Stimulated activated CD4-positive, alpha-beta T cell treated with anti-CD3 and anti-CD28 coated beads, TNF-alpha, amount 100 ng/mL, for 4 hours (primary cell): ENCODE measurements at places on chromosomes 4 and X.

DNA sequence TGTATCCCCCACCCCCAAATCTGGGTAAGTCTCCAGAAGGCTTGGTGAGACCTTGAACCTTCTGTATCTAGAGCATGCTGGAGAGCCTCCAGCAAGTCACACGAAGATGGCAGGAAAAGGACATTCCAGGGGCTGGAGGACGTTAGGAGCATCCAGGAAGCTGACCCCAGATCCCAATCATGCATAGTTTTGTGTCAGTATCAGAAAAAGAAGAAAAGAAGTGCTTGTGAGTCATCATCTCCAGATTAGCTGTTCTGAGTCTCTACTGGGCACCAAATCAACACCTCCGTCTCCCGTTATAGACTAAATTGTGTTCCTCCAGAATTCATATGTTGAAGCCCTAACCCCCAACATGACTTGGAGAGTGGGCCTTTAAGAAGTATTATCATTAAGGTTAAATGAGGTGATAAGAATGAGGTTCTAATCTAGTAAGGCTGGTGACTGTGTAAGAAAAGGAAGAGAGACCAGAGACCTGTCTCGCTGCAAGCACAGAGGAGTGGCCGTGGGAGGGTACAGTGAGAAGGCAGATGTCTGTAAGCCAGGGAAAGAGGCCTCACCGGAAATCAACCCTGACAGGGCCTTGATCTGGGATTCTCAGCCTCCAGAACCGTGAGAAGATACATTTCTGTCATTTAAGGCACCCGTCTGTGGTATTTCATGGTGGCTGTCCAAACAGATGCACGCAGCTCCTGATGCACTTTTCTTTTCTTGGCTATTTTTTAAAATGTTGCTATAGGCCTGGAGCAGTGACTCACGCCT lies 38.1 kb upstream of the CLDN24 start:
- DNase-seq = no peak

DNA sequence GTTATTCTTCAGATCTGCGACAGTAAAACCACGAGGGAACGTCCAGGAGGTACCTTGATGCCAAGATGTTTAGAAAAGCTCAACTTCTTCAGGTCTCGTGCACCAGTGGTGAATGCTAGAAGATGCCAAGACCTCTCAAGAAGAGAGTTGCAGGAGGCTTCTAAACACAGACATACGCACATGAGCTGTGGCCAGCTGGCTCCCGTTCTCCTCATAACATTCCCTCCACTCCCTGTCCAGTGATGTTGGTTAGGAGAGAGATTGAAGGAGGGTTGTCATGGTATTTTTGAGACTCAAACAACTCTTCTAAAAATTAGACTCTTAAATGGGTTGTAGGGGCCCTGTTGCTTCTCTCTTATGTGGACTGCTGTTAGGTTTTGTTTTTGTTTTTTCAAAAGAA lies 184.3 kb downstream of the QDPR start:
- no peak for DNase-seq

GRCh38 chr4:186724058-186724863 lies 605 bp upstream of the FAT1 start:
- DNase-seq = no peak

DNA sequence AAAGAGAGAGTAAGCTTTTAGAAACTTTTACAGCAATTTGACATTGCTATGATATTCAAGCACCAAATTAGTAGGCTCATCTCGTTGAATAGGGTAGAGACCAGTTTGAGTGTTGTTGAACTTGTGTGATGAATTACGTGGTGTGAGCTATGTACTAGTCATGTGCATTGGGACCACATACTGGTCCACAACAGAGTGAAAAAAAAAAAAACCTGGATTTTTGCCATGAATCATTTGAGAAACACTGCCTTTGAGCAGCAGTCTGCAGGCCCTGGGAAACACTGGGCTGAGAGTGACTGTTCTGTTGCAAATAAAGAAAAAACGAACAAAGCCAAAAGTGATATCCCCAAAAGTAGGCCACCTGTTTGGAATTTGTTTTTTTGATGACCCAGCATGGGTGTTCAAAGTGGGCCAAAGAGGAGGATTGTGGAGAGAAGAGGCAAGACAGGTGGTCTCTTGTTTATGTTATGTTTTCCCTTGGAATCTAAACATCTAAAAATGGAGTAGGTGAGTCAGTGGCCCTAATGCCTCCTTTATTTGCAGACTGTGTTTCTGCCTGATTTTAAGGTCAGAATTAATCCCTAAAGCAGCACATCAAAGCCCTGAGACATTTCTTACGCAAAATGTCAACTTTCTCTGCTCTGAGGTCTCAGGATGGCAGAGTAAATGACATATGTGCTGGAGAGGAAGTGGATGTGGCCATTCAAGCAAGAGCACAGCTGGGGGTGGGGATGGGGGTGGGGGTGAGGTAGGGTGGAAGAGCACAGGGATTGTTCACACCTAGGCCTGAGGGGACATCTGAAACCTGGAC lies 33.5 kb downstream of the TAF7L start:
- no peak for DNase-seq

DNA sequence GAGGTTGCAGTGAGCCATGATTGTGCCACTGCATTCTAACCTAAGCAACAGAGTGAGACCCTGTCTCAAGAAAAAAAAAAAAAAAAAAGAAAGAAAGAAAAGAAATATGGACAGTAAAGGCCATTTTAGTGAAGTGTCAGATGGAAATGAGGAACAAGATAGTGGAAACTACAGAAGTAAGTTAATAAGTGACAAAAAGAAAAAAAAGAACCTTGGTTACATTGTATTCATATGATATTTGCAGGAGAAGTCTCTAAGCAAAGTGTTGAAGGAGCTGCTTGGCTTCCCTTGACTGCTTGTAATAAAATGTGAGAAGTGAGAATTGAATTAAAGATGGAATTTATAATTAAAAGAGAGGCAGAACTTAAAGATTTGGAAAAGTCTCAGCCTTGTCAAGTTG lies 73.2 kb downstream of the HOPX start:
- no peak for DNase-seq

GRCh38 chr4:125276811-125277210 lies 37.9 kb upstream of the FAT4 start:
- DNase-seq = no peak

- DNase-seq = no peak
Measured at GRCh38 chrX:15013461-15013860, 140.2 kb downstream of the MOSPD2 start.

- DNase-seq = no peak
Measured at GRCh38 chrX:15349046-15349445, 13.7 kb upstream of the PIGA start.

DNA sequence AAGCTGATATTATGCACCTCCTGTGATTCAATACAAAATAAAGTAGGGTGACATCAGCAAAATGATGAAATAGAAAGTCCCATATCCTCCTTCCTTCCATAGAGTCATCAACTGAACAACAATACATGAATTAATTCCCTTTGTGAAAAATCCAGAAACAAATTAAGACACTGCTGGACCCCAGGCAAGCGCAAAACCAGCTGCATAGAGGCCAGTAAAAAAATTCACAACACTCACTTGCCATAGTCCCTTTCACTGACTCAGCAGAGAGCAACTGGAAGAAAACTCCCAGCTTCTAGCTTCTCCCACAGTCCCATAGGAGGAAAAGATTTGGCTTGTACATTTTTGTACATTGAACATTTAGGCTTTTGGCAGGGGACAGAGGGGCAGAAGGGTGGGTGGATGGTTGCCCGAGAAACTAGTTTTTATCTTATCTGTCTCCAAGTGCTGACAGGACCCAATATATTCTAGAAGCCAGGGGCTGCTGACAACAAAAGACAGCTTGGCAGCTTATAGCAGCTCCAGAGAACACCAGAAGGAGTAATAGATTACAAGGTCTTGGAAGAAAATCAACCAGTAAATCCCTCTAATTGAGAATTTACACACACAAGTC lies 124.6 kb downstream of the NDST3 start:
- no peak for DNase-seq

- no peak for DNase-seq
Measured at GRCh38 chr4:113065629-113066028, 16.2 kb downstream of the ANK2 start.

DNA sequence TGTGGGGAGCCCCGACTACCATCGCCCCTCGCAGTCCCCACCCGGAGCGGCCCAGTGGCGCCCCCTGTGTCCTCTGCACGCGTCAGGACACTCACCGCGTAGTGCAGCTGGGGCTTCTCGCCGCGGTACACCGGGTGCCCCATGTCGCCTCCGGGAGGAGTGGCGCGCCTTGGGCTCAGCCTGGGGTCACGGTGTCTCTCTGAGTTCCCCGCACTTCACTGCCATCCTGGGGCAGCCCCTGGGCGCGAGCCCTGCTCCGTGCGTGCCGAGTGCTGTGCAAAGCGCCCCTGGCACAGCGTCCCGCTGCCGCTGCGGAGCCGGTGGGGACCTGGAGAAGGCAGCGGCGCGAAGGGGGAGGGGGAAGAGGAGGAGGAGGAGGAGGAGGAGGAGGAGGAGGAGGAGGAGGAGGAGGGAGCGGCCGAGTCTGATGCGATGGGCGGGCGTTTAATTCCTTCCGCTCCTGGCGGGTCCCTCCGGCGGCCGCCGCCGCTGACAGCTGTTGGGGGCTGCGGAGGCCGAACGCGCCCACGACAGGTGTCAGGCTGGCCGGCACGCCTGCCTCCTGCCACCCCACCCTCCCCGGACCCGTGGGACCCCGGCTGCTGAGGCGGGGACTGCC lies 134.3 kb downstream of the AMELX start:
- DNase-seq = no peak

DNA sequence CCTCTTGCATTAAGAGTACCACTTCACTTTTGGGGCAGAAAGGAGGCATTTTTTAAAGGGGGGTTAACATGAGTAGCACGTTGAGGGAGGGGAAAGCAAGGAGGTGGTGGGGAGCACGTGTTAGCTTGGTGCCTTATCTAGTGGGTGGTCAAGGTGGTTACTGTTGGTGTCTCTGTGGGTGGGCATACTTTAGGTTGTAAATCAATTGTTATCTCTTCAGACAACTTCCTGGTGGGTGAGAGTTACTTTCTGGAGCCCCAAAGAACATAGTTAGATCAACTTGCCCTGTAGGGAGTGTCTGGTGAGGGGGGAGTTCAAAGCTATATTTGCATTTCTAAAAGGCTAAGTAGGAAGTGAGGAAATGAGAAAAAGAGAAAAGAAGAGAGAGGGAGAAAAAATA lies 297.7 kb upstream of the CLNK start:
- DNase-seq = no peak

GRCh38 chr4:14303856-14304255 lies 676.3 kb upstream of the BOD1L1 start:
- DNase-seq = no peak

DNA sequence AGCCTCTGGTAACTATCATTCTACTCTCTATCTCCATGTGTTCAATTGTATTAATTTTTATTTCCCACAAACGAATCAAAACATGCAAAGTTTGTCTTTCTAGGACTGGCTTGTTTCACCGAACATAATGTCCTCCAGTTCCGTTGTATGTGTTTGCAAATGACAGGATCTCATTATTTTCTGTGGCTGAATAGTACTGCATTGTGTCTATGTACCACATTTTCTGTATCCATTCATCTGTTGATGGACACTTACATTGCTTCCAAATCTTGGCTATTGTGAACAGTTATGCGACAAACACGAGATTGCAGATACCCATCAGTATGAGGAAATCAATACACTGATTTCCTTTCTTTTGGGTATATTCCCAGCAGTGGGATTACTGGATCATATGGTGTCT lies 8.4 kb upstream of the LDOC1 start:
- DNase-seq = no peak
